ENCODE measurements at places on chromosomes 5 and 9.

- no peak for DNase-seq
These were observed 234.3 kb downstream of the SAXO1 start for GRCh38 chr9:18798508-18799290.

DNA sequence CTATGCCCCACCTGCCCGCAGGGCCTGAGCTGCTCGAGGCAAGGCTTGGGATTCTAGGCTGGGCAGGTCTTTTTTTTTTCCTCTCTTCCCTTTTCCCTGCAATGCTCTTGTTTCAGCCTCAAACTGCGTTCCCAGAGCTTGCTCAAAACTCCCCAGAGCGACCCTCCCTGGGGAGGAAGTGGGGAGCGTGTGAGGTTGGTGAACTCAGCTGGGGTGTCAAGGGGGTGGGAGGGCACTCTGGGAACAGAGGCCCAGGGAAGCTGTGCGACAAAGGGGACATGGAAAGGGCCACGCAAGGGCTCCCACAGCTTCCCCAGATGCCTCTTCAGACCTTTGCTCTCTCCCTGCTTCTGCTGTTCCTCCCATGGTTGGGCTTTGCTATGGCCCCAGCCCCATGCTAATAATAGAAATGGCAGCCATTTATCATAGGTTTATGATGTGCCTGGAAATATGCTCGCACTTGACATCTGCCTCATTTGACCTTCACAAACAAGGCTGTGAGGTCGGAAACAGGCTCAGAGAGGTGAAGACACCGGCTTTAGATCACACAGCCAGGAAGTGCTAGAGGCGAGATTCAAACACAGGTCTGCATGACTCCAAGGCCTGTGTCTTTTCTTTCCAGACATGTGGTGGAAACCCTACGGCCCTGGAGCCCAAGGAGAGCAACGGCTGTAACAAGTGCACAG is 40.9 kb upstream of the IL17B start:
- DNase-seq: no peak

DNA sequence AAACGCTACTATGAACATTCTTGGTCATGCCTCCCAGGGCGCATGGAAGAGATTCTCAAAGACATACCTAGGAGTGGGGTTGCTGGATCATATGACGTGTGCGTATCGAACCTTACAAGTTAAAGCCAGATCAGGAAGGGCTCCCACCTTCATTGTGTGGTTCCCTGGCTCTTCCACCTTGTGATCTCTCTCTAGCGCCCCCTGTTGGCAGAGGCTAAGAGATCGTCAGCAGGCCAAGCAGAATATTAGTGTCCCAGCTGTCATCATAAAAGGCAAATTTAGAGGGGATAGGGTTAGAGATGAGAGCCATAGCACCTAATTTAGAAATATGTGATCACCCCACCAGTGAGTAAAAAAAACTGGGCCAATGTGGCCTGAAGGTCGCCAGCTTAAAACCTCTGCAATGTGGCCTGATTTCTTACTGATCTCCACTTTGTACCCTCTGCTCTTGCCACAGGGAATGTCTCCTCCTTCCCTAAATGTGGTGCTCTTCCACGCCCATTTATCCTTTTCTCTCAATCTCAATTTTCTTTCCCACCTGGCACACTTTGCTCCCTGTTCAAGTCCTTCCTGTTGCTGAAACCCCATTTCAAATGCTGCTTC is 91.7 kb upstream of the SHB start:
- peak; percentile 39 for DNase-seq

- DNase-seq: no peak
These were observed 3.7 kb downstream of the MRPL50 start for GRCh38 chr9:101394687-101395086.

DNA sequence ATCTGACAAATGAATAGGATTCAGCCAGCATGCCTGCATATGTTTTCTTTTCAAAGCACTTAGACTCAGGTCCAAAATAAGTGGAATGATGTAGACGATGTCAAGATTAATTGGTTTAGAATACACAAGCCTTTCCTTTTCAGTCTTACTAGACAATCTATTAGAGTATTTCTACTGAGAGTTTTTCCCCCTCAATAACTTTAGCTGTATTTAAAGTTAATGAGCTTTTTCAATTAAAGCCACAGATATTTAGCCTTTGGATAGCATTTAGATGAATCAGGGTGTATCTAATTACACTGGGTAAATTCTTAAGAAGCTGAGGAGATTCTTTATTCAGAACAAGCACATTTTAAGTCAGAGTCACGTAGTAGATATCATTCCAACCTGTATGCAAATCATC is 198.7 kb upstream of the MPDZ start:
- no peak for DNase-seq

- DNase-seq: no peak
These were observed 75.5 kb upstream of the PALM2AKAP2 start for GRCh38 chr9:109704546-109704945.

DNA sequence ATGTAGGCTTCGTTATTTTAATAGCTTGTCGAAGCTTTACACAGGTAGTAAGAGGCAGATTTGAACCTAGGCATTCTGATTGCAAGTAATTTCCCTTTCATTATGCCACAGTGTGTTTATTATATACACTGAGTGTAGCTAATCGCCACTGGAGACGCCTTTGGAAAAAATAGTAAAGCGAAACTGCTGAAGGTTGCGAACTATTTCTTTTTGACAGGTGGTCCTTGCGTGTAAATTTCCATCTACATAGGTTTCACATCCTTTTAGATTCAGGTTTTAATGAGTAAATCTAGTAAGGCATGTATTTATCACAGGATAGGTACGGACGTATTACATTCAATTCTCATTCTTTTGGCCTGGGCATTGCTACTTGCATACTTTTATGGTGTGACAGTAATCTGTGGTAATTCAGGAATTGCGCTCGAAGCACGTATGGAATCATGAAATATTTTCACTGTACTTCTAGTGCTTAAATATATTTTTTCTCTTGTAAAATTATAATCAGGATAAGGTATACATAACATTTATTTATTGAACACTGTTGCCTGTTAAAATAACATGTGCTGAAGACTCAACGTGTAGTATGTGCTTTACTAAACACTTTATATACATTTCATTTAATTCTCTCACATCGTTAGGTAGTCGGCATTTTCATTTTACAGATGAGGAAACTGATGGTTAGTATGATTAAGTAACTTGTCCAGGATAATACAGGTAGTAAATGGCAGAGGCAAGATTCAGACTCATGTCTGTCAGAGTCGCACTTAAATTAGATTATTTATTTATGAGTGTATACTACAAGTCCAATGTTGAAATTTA is 1.8 kb downstream of the MARCHF6 start:
- no peak for DNase-seq

DNA sequence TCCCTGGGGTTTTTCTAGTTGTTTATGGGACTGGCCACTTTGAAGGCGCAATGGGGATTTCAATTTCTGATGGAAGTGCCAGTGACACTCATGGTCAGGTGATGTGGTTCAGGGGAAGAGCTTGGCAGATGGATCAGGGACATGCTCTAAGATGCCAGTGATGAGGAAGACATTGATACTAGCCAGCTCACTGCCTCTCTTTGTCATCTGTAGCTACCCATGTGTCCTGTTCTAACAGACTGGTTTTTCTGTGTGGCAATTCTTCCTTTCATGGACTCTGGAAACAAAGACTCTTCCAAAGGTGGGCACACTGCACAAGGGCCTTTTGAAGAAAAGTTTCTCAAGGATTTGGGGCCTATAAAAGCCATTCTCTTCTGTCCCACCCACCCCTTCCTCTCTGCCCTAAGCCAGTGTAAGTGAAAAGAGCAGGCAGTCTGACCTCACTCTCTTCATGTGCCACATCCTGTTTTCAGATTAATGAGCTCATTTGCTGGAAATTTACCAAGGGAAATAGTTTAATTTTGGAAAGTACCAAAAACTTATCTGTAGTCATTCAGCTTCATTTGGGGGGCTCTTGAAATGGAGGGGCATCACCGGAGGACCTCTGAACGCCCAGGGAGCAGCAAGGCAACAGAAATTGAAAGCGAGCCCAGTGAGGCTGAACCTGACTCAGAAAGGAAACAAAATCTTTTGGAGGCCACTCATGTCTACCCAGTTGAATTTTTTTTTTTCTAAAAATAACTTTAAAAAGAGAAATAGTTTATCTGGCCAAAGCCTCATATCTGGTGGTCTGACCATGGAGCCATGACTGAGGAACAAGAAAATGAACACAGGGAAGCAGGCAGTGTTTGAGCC is 4.9 kb upstream of the TRAF1 start:
- DNase-seq: no peak

DNA sequence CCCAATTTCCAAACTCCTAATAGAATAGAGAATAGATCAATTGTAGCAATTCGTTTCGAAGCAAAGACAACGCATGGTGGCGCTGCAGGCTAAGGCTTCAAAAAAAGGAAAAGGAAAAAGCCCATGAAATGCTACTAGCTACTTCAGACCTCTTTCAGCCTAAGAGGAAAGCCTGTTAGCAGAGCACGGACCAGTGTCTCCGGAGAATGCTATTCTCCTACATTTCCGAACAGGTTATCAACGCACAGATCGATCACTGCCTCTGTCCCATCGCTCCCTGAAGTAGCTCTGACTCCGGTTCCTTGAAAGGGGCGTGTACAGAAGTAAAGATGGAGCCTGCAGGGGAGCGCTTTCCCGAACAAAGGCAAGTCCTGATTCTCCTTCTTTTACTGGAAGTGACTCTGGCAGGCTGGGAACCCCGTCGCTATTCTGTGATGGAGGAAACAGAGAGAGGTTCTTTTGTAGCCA is at the start of gene PCDHB15:
Gene PCDHB15 (plus strand): TSS at position 146 of the 468 bp plus-strand sequence. CDS start 184 bp downstream, at position 330.
- no peak for DNase-seq

GRCh38 chr5:142722896-142723295 is 37.0 kb upstream of the FGF1 start:
- DNase-seq: no peak

DNA sequence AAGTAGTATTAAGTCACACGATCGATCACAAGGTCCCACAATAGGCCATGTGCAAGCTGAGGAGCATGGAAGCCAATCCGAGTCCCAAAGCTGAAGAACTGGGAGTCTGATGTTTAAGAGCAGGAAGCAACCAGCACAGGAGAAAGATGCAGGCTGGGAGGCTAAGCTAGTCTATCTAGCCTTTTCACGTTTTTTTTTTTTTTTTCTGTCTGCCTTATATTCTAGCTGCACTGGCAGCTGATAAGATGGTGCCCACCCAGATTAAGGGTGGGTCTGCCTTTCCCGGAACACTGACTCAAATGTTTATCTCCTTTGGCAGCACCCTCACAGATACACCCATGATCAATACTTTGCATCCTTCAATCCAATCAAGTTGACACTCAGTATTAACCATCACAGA is 6.5 kb downstream of the PPIP5K2 start:
- DNase-seq: no peak

GRCh38 chr9:127539982-127540663 is 72.0 kb upstream of the STXBP1 start:
- DNase-seq: no peak

GRCh38 chr9:113609562-113610318 is 146.2 kb downstream of the RGS3 start:
- DNase-seq: no peak

DNA sequence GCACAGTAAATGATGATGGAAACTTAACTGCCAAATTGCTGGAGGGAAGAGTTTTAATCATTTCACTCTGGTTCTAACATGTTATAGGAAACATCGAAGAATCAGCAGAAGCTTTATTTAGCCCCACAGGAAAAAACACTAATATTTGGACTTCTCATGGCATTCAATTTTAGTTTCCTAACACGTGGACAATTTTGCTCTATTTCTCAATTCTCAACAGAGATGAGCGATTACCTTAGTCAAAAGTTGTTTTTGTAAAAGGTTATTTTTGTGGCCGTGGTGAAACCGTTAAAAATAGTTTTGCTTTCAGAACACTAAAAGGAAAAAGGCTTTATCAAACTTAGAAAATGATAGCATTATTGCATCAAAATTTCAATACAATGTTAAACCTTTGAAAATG is 235.2 kb downstream of the PLK2 start:
- DNase-seq: no peak

DNA sequence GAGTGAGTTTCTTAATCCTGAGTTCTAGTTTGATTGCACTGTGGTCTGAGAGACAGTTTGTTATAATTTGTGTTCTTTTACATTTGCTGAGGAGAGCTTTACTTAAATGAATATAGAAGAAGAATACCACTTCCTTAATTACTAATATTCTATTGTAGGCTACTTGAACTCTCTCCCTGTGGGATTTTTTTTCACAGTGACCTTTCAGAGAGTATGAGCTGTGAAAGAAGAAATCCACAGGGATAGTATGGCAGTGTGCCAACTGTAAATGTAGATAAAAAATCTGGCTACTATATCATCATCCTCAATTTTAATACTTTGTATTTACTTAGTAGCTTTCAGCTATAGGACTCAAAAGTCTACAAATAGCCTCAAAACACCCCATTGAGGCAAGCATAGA is 67.3 kb downstream of the COMMD10 start:
- DNase-seq: no peak

GRCh38 chr5:126490167-126490940 is 67.1 kb downstream of the GRAMD2B start:
- no peak for DNase-seq

GRCh38 chr9:34163434-34163833 is 15.4 kb upstream of the UBAP1 start:
- no peak for DNase-seq

DNA sequence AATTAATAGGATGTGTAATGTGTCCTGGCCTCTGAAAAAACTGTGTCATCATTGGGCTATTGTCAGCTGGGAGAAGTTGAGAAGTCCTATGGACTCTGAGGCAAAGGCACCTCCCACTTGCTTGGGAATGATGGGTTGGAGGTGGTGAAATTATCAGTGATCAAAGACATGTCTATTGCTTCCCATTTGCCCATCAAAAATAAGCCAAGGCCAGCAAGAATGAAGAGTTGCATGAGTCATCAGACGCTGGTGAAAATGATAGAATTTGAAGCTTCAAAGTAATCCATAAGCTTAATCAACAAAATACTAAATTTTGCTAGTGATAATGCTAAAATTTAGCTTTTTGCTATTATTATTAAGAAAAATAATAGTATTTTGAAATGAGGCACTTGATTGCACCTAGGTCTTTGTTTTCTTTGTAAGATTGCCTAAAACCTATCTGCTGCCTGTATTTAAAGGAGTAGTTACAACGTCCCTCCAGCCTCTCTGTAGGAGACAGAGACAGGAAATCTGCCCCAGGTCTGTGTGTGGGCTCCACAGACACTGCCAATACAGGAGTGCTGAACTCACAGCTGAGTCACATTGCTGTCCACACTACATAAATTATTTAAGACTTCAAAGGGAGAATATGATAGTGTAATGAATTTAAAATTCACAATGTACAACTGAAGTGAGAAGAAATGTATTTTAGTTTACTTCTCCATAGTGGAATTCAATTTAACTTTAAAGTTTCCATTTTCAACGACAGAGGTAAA is 48.4 kb upstream of the APC start:
- DNase-seq: no peak

GRCh38 chr5:159619826-159620225 is 289.5 kb upstream of the IL12B start:
- no peak for DNase-seq

- no peak for DNase-seq
These were observed 478 bp upstream of the GGTA1 start for GRCh38 chr9:121500165-121500478.

All from stimulated activated CD4-positive, alpha-beta T cell treated with anti-CD3 and anti-CD28 coated beads, TNF-alpha, amount 100 ng/mL, for 4 hours (primary cell).